ENCODE measurements at places on chromosomes 3 and 15.

- DNase-seq, result no peak
Measured at GRCh38 chr15:27850981-27851857, 247.9 kb downstream of the OCA2 start.

DNA sequence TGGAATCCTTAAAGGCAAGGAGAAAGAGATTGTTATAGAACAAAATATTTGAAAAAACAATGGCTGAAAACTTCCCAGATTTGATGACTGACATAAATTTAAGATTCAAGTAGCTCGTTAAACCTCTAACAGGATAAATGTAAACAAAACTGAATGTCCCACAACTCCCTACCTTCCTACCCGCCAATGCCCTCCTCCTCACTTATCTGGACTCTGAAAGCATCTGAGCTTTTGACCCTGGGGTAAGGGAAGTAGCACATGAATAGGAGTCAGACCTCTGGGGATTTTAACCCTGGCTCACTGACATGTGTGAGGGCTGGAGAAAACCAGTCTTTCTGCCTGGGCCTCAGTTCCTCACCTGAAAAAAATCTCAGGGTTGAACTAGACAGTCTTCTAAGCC, 26.9 kb downstream of the CYP19A1 start:
- DNase-seq, result no peak

DNA sequence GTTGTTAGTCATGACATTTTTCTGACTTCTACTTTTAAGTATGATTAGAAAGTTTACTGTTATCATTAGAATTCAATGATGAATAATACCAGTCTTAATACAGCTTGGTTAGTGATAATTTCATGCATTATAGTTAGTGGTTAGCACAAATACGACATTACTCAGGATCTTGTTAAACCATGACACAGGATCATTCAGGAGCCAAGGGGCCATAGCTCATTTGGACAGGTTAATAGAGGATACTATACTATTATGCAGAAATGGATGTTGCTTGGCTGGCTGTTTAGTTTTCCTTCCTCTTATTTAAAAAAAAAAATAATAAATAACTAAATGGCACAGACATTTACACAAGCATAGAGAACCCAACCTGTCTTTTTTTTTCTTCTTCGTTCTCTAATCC, 55.5 kb downstream of the NSUN3 start:
- no peak for DNase-seq

DNA sequence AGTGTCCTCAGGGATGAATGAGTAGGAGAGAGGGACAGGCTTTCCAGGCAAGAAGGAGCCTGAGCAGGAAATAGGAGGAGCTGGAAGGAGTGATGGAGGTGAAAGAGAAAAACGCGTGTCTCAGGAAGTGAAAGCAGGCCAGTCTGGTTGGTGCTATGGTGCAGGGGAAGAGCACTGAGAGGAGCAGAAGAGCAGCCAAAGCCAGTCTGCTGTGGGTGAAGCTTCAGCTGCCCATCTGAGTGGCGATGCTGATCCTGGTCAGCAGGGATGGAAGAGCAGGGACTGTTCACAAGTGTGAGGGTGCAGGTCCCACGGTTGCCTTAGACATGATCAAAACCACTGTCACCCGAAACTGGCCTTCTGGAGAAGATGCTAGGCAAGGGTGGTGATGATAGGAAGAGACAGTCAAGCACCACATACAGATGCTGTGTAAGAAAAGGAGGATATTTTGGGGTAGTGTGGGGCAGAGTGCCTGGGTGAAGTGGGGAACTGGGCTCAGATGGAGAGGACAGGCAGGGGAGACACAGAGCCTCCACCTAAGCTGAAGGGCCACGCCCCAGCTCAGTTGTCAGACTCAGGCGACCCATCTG, 5.5 kb upstream of the KY start:
- no peak for DNase-seq

DNA sequence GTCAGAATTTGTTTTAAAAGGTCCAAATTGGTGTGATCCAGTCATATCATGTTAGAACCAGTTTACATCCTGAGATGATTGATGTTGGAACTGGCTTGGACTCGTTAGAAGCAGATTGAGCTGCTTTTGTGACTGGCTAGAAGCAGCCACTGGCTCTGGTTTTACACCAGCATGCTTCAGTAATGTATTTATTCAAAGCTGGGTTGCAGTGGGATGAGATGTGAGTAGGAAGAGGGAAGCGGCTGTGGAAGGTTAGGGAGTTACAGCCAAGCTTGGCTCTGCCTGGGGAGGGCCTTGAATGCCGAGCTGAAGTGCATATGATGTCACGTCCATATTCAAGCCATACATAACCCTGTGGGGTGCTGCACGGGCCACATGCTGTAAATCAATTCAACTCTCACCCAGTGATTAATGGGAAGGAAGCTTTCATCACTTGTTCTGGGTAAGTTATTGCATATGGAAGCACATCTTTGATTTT, 104.0 kb upstream of the SMAD3 start:
- no peak for DNase-seq

DNA sequence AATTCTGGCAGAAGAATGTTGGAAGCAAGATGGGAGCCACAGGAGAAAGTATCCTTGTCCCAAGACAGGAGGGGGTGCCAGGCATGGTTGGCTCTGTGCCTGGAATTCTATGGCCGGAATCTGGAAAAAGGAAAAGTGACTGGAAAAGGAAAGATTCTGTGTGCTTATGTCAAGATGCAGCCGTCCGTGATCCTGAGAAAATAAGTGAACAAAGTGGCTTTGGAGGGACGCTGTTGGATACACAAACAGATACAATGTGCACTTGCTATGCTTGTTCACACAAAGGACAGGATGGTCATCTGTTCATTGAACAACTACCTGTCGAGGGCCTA, 28.5 kb upstream of the MUC20 start:
- no peak for DNase-seq

DNA sequence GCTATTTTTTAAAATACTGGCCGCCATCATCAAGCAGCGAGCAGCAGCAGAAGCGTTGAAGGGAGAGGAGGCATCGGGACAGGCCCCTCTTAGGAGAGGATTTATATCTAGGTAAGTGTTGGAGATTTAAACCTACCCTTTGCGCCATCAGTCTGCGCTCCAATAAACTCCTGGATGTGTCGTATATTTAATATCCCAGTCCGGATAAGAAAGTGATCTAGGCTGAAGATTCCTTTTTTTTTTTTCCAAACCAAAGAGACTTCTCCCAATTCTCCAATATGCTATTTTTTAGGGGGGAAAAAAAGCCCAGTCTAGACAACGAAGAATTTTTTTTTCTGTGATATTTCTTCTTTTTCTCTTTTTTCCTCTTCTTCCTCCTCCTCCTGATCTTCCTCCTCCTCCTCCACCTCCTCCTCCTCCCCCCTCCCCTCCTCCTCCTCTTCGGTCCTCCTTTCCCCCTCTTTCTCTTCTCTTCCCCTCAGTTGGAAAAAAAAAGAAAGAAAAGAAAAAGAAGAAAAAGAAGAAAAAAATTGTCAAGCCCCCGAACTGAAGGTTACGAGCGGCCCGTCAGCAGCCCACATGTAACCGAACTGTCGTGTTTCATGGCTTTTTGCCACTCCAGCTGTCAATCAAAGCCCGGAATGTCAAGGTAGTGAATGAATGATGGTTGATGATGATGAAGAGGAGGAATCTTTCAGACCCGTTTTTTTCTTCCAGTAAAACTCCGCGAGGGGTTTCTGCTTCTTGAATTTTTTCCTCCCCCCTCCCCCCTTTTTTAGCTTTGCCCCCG, 835 bp downstream of the MEIS2 start:
- DNase-seq, result no peak

Measured in CD4-positive, alpha-beta T cell treated with Interleukin-15 for 1 hour (primary cell).